ENCODE measurements at places on chromosomes 4 and X.

- DNase-seq, result no peak
Measured at GRCh38 chrX:133869270-133869669, 116.1 kb downstream of the GPC3 start.

GRCh38 chr4:11512871-11513270 lies 84.2 kb upstream of the HS3ST1 start:
- DNase-seq, result no peak

GRCh38 chr4:41203841-41204240 lies 10.5 kb downstream of the APBB2 start:
- DNase-seq, result no peak

- no peak for DNase-seq
Measured at GRCh38 chrX:38514016-38514854, 47.1 kb upstream of the TSPAN7 start.

- no peak for DNase-seq
Measured at GRCh38 chr4:71126719-71127118, 133.3 kb downstream of the DCK start.

GRCh38 chr4:120682981-120683380 lies 239.5 kb downstream of the PRDM5 start:
- DNase-seq, result no peak

- no peak for DNase-seq
Measured at GRCh38 chrX:150362599-150363481, at the start of gene MAMLD1. TSS of gene MAMLD1 (plus strand) at chrX:150363317. CDS start at chrX:150445517, 82,200 bp downstream.

DNA sequence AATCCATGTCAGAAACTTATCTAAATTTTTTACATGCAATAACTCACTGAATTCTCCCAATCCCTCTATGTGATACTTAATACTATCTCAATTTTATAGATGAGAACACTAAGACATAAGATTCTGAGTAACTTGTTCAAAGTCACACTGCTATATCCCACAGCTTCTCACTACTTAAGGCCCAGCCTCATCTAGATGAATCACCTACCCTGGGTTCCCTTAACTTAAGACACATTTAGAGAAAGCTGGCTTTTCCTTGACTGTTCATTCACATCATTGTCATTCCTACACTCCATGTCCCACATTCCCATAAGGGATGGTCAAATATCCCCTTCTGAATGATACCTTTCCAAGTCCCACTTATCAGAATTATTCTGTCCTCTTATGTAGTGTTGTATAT lies 21.0 kb downstream of the TNIP3 start:
- no peak for DNase-seq

DNA sequence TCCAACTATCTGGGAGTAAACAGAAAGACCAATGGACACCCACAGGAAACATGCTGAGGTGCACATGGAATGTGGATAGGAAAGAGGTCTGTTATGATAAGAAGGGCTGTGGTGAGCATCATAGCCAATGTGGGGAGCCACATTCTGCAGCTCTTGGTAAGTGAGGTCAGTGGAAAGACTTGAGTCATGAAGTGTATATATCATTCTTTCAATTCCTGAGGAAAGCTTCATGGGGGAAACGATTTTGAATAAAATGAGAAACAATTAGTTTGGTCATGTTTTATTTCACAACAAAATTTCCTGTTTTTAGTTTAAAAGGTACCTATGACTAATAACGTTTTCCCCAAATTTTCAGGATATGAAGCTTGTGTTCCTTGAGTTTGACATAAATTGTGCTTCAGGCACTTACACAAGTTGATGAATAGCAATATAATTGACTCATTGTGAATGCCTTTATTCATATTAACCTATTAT lies 41.4 kb upstream of the RASSF6 start:
- DNase-seq, result no peak

DNA sequence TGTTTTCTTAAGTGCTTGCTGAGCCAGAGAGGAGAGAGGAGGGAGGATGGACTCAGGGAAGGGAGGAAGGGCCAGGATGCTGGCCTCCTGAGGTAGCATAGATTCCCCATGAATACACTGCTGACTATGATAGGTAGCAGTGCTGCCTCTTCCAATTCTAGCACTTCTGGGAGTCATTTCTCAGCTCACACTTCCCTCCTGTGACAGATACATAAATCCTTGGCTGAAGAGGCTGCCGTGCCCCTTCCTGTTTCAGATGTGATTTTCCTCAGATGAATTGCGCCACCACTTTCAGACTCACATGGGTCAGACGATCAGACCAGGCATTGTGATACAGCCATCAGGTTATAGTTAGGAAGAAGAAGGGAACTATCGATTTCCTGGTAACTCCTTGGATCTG lies 22.4 kb downstream of the TSC22D3 start:
- DNase-seq, result no peak

GRCh38 chrX:12878536-12878935 lies 11.7 kb downstream of the TLR7 start:
- DNase-seq, result no peak

GRCh38 chr4:165992283-165992682 lies 119.2 kb downstream of the TLL1 start:
- DNase-seq, result no peak

DNA sequence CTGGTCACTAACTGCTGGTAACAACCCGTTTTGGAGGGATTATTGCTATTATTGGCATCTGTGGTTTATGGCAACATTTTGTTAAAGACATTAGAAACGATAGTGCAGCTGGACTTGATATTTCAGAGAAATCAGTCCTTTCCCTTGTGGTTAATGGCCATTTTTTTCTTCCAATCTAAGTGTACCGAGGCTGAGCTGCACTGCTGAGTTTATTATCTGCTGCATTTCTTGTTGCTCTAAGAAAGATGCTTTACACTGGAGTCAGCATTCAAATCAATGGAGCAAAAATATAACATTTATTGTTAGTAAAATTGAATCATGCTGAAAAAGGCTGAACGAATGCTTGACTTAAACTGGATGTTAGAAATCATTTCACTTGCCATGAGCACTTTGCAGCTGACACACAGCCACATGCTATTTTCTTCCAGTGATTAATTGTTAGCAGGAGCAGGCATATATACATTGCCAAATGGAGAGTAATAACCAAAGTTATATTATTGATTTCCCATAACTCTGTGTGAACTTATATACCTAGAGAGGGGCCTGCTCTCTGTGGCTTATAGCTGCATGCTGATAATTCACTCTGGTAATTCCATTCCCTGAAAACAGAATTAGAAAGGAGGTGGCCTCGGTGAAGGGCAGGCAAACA lies 66.5 kb upstream of the TTC29 start:
- DNase-seq, result no peak

GRCh38 chrX:2301901-2302300 lies 198.9 kb downstream of the DHRSX start:
- no peak for DNase-seq

GRCh38 chrX:9610771-9611392 lies 146.0 kb downstream of the TBL1X start:
- DNase-seq, result no peak

GRCh38 chr4:27081675-27082586 lies 221.3 kb downstream of the STIM2 start:
- no peak for DNase-seq

- DNase-seq, result no peak
Measured at GRCh38 chr4:90071289-90072235, 55.6 kb upstream of the CCSER1 start.

DNA sequence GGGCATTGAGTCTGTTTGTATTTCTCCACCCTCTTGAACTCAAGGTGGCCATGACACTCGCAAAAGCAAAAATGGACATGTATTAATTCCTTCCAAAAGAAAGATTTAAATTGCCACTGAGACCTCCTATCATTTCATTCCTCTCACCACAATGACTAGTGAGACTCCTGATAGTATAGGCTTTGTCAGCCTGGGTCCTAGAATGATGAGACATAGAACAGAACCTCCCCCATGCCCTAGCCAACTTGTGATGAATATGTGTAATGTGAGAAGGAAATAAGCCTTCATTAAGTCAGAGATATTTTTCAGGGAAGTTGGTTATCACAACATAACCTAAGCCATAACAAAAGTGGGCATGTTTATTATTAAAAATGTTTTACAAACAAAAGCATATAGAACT lies 62.5 kb downstream of the ASB9 start:
- DNase-seq, result no peak

DNA sequence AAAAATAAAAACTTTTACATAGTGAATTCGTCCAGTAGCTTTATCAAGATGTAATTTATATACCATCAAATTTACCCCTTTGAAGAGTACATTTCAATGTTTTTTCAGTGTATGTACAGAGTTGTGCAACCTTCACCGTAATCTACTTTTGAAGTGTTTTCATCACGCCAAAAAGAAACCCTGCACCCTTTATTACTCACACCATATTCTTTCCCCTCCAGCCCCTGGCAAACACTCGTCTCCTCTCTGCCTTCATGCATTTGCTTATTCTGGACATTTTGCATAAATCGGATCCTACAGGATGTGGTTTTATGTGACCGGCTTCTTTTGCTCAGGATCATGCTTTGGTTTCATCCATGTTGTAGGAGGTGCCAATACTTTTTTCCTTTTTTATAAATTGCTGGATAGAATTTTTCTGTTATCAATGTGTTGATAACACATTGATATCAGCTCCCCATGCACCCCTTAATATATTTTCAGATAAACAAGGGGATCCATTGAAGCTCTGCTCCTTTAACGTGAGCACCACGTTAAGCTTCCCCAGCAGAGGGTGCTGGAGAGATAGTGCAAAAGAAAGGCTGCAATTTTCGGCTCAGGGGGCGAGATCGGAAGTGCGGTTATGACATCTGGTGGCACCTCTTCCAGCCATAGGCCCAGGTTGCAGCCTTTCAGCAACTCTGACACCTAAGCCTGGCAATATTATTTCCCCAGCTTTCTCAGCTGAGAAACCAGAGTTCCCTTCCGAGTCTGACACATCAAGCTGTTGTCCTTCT lies 100.1 kb upstream of the VCX3B start:
- no peak for DNase-seq

DNA sequence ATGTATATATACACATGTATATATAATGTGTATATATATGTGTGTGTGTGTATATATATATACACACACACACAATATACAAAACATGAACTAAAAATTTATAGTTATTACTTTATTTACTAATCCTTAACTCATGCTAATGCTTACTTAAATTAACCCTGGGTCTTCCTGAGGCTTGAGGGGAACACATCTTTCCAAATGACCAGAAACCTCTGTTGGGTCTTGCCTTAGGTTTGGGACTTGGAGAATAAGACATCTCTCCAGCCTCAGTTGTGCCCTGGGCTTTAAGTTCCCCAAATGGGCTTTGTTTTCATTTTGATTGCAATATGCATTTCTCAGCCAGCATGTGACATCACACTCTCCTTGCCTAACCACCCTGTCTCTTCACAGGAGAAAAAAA lies 7.7 kb downstream of the GEMIN8 start:
- no peak for DNase-seq

GRCh38 chrX:128518508-128518907 lies 466.3 kb upstream of the ACTRT1 start:
- no peak for DNase-seq

- no peak for DNase-seq
Measured at GRCh38 chr4:111946800-111947199, 198.5 kb upstream of the FAM241A start.

DNA sequence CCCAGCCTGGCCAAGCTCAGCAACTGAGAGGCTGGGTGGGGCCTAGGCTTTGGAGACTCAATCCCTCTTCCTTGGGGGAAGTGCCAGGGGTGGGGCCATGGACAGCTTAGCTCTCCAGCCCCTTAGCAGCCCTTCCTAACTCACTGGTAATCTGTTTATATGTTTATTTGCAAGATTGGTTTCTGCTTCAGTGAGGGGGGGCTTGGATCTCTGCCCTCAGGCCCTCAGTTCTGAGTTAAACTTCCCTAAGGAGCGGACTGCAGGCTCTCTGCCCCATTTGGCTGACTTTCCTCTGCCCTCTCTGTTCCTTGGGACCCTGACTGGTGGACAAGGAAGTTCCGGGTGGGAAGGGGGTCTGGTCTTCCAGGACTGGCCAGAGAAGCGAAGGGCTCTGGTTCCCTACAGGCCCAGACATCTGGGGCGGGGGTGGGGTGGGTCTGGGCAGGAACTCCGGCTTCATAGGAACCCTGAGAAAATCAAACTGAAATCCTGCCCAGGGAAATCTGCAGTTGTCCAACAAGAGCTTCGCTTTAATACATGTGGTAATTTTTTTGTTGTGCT lies 51.4 kb downstream of the NALF2 start:
- no peak for DNase-seq

DNA sequence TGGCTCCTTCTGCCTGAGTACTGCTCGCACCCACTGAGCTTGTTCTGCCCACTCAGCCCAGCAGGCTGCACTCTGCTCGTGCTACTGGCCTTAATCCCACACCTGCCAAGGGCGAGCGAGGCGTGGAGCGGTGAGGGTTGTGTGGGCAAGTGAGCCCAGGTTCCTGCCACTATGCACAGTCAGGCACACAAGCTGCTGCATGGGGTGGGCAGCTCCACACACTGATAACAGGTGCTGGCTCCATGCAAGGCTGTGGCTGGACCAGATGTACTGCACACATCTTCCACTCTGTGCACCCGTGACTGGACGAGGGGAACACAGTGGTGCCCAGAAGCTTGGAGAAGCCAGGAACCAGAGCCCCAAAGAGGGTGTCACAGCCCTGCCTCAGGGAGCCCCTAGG lies 184.3 kb upstream of the NUDT6 start:
- DNase-seq, result no peak

GRCh38 chr4:8403173-8403753 lies 37.3 kb downstream of the ACOX3 start:
- peak; percentile 28 for DNase-seq

- no peak for DNase-seq
Measured at GRCh38 chr4:78645853-78646757, 94.5 kb downstream of the ANXA3 start.

GRCh38 chr4:40702800-40703151 lies 47.0 kb upstream of the NSUN7 start:
- no peak for DNase-seq

GRCh38 chr4:176256921-176257320 lies 12.1 kb downstream of the ASB5 start:
- no peak for DNase-seq

GRCh38 chr4:33696041-33696440 lies 2548.3 kb downstream of the ARAP2 start:
- DNase-seq, result no peak

GRCh38 chrX:39966176-39966575 lies 131.6 kb downstream of the BCOR start:
- no peak for DNase-seq

- no peak for DNase-seq
Measured at GRCh38 chr4:129455482-129455881, 359.5 kb downstream of the C4orf33 start.

DNA sequence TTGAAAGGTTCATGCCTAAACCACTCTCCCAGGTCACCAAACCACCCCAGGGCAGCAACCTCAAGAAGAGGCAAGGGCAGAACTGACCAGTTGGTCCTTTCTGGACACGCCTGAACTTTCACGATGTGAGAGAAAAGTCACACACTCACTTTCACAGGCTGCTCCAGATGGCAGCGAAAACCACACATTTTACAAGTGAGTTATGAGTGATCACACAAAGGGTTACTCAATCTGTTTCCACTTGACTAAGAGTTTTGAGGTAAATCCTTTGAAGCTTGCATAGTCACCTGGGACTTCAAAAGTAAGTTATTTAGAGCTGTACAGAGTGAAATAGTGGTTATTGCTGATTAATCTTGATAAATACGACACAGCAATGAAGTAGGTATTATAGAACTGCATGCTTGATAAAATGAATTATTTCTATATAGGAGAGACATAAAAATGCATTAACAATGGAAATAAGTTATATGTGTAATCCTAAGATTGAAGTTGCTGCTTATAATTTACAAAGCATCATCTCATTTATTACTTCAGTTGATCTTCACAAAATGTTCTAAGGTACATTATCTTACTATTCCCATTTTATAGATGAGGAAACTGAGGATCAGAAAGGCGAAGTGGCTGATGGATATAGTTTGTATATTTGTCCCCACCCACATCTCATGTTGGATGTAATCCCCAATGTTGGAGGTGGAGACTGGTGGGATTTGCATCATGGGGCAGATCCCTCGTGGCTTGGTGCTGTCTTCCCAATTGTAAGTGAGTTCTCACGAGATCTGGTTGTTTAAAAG lies 103.0 kb upstream of the KLF3 start:
- DNase-seq, result peak; percentile 9
